Panc1 (cell line): ENCODE measurements at places on chromosomes 1 and 21. TPM values are rescaled to one million over a fixed set of nuclear protein-coding genes. Genes with fewer than 3 reads are reported as not detected.

- DNase-seq, result no peak
- H3K27ac ChIP-seq, result no peak overlapping the region
- H3K4me1 ChIP-seq, result peaks cover 26% of the 10 kb centered on the region
- no peaks in the 10 kb centered on the region for H3K27me3 ChIP-seq
- H3K4me3 ChIP-seq, result no peak overlapping the region
Observed at GRCh38 chr1:246613096-246613758, 47.0 kb downstream of the CNST start.

Gene KCNT2
- total RNA-seq, result 0.41 TPM

GRCh38 chr1:94535879-94536278 lies 5.7 kb downstream of the F3 start:
- no peak for DNase-seq
- H3K36me3 ChIP-seq, result no peaks in the 10 kb centered on the region
- H3K4me3 ChIP-seq, result no peak overlapping the region
- no peak overlapping the region for H3K27ac ChIP-seq

Gene MROH7
- not detected for total RNA-seq

DNA sequence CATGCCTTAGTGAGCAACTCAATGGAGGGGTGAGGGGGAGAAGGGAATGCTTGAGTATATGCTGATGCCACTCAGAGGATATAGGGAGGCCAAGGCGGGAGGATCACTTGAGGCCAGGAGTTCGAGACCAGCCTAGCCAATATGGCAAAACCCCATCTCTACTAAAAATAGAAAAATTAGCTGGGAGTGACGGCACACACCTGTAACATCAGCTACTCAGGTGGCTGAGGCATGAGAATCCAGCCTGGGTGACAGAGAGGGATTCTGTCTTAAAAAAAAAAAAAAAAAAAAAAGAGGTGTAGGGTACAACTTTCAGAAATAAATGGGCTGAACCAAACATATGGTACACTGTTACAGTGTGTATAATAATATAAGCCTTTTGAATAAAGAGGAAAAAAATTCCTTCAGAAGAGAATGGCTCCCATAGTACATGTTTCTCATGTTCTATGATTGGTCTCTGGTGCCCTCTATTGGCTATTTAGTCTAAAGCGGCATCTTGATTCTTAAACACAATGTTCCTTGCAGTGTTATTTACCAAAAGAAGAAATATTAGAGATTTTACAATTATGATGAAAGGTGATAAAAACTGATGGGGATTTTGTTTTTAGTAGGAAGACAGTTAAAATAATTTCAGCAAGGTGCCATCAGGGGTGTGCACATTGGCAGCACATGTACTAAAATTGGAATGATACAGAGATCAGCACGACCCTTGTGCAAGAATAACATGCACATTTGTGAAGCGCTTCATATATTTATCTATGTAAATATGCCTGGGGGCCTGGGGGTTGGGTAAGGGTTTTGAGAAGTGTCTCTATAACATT lies 109.8 kb downstream of the PATJ start:
- no peaks in the 10 kb centered on the region for H3K4me1 ChIP-seq
- no peaks in the 10 kb centered on the region for H3K27me3 ChIP-seq
- no peak for DNase-seq
- no peak overlapping the region for H3K4me3 ChIP-seq

Gene RBM11
- 0.15 TPM for total RNA-seq

DNA sequence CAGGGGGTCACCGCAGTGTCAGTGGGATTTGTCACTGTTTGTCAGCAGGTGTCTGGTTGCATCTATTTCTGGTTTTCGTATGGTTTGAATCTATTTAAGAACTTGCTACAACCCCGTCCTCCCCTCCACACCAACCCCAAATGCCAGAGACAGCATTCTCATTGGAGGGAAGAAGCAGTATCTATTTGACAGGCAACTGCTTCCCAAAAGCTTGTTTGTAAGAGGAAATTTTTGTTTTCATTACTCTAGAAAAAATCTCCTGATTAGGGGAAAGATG lies 54.4 kb downstream of the NR5A2 start:
- H3K27me3 ChIP-seq, result no peaks in the 10 kb centered on the region
- no peaks in the 10 kb centered on the region for H3K36me3 ChIP-seq
- peaks cover 23% of the 10 kb centered on the region for H3K4me1 ChIP-seq
- no peak for DNase-seq

DNA sequence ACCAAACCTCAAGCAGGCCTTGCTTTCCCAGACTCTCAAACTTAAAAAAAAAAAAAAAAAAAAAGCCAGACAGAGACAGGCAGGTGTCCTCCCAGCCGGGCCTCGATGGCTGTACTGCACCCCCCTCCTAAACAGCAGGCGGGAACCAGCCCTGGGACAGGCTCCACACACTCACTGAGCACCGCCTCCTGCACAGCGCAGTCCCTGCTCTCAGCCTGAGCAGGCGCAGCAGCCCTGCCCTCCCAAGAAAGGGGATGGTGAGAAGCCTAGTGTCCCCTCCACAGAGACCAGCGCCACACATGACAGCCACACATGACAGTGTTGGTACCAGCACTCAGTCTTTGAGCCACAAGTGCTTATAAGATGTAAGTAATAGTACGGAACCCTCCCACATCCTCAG lies 11.9 kb downstream of the MX2 start:
- H3K36me3 ChIP-seq, result no peaks in the 10 kb centered on the region
- no peaks in the 10 kb centered on the region for H3K27me3 ChIP-seq
- no peak for DNase-seq
- no peak overlapping the region for H3K27ac ChIP-seq
- H3K4me3 ChIP-seq, result no peak overlapping the region

Gene CELA2A
- 0.72 TPM for total RNA-seq

Gene SPATA1
- 5.0 TPM for total RNA-seq

Gene OR2T2
- not detected for total RNA-seq

- no peak overlapping the region for H3K4me3 ChIP-seq
- no peak overlapping the region for H3K27ac ChIP-seq
- DNase-seq, result no peak
Observed at GRCh38 chr1:153818876-153819275, 43.7 kb downstream of the SLC27A3 start.

DNA sequence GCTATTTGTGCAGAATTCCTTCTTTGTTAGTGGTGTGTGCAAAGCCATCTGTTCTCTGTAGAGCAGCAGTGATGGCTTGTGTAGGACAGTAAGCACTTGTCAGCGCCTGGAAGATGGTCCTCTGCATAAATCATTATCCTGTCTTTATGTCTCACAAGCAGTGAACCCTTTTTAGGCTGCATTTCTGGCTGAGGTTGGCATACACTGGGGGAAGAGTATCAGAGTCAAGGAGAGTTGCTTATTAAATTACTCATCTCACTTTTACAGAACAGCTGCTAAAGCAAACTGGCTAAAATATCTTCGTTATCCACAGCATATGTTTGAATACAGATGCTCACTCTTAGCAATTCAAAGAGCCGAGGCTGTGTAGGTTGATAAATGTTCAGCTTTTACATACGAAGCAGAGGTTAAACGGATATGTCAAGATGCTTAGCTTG lies 54.6 kb upstream of the NCAM2 start:
- H3K4me3 ChIP-seq, result no peak overlapping the region
- H3K4me1 ChIP-seq, result no peaks in the 10 kb centered on the region
- H3K27me3 ChIP-seq, result no peaks in the 10 kb centered on the region
- no peaks in the 10 kb centered on the region for H3K36me3 ChIP-seq

DNA sequence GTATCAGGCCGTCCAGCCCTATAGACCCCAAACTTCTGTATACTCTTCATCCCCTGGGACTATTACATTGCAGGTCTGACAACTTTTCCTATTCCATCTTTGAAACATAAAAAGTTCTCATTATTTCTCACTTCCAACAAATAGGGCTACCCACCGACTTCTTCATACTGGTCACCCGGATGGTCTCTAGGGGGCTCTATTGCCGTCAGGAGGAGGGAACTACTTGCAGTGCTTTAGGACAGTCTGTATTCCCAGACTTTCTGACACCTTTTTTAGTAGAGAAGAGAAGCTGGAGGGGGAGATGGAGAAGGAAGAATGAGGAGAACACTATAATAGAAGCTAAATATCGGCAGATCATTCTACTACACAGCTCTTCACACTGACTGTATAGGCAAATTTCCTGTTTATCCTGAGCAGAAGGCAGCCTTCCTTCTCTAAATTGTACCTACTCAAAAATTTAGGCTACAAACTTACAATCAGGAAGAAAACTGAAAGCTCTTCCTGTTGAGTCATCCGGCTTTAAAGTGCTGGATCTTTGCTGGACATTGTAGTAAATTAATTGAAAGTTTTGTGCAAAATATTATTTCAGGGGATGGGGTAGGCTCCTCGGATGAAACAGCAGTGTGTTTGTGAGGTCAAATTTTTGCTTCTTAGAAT lies 54.6 kb downstream of the CDC7 start:
- H3K36me3 ChIP-seq, result no peaks in the 10 kb centered on the region
- H3K27me3 ChIP-seq, result no peaks in the 10 kb centered on the region
- H3K27ac ChIP-seq, result no peak overlapping the region
- 0 out of 2 replicates have a peak, but pooled peaks cover 3% of the 10 kb centered on the region for H3K4me1 ChIP-seq

Gene SRGAP2
- total RNA-seq, result 75.0 TPM

GRCh38 chr1:247212012-247212411 lies 40.2 kb upstream of the ZNF124 start:
- DNase-seq, result no peak
- peaks cover 6% of the 10 kb centered on the region; the same call in 1 of the 2 replicates for H3K27me3 ChIP-seq
- H3K27ac ChIP-seq, result no peak overlapping the region
- H3K4me1 ChIP-seq, result peaks cover 18% of the 10 kb centered on the region

- H3K4me1 ChIP-seq, result peaks cover 28% of the 10 kb centered on the region
- H3K27me3 ChIP-seq, result no peaks in the 10 kb centered on the region
- no peak overlapping the region for H3K4me3 ChIP-seq
- H3K36me3 ChIP-seq, result no peaks in the 10 kb centered on the region
Observed at GRCh38 chr1:2241820-2242219, 13.7 kb downstream of the SKI start.

DNA sequence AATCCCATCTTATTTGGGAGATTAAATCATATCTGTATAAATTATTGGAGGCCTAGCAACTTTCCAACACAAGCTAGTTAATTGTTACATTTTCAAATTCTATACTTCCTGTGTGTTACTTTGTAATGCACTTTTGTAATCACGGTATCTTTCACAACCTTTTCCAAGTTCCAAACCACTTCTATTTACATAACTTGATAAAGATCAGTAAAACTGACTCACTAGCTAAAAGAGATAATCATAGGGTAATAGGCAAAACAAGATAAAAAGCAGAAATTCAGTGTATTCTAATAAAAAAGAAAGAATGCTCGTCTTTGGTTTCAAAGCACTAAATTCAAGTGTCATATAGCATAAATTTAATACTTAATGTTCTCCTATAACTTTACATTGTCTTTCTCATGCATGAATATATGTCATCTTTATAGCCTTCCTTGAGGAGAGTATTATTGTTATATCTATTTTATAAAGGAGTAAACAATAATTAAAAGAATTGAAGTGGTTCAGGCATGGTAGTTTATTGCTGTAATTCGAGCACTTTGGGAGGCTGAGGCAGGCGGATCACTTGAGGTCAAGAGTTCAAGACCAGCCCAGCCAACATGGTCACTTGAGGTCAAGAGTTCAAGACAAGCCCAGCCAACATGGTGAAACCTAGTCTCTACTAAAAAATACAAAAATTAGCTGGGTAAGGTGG lies 66.4 kb downstream of the RGS13 start:
- no peaks in the 10 kb centered on the region for H3K4me1 ChIP-seq
- no peaks in the 10 kb centered on the region for H3K36me3 ChIP-seq
- no peaks in the 10 kb centered on the region for H3K27me3 ChIP-seq
- DNase-seq, result no peak

DNA sequence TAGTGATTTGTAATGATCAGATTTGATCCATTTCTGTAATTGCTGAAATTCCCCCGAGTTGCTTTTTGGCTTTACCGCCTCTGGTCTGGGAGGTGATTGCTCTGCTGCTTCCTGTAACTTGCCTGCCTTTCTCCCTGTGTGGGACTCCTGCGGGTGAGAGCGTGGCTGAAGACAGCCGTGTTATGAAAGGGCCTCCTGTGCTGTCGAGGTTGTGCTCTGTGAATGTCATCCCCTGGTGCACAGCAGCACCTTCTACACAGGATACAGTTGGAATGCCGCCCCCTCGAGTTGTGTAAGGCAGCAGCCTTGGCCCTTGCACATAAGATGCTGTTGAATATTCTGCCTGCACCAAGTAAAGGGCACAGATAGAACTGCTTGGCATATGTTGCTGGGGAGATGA lies 5.9 kb downstream of the SOD1 start:
- peaks cover 25% of the 10 kb centered on the region for H3K36me3 ChIP-seq
- H3K4me1 ChIP-seq, result peaks cover 17% of the 10 kb centered on the region
- no peak for DNase-seq
- H3K4me3 ChIP-seq, result no peak overlapping the region

Gene RGS7
- total RNA-seq, result 0.10 TPM

Gene AMY1B
- not detected for total RNA-seq

GRCh38 chr1:162302306-162303003 lies 74.2 kb downstream of the SPATA46 start:
- H3K27ac ChIP-seq, result no peak overlapping the region
- H3K36me3 ChIP-seq, result no peaks in the 10 kb centered on the region
- H3K27me3 ChIP-seq, result no peaks in the 10 kb centered on the region
- no peak for DNase-seq
- H3K4me3 ChIP-seq, result no peak overlapping the region

DNA sequence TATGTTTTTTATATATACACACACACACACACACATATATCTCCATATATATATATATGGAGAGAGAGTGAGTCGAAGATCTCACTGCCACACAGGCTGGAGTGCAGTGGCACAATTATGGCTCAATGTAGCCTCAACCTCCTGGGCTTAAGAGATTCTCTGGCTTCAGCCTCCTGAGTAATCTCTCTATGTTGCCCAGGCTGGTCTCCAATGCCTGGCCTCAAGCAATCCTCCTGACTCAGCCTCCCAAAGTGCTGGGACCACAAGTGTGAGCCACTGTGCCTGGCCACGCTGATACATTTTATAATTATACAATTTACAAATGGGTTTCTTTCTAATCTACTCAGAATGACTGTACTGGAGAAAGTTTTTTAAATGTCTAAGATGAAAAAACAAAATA lies 664.2 kb downstream of the PTPRC start:
- no peaks in the 10 kb centered on the region for H3K27me3 ChIP-seq
- H3K4me1 ChIP-seq, result no peaks in the 10 kb centered on the region
- H3K36me3 ChIP-seq, result no peaks in the 10 kb centered on the region
- H3K4me3 ChIP-seq, result no peak overlapping the region
- no peak overlapping the region for H3K27ac ChIP-seq
- no peak for DNase-seq

DNA sequence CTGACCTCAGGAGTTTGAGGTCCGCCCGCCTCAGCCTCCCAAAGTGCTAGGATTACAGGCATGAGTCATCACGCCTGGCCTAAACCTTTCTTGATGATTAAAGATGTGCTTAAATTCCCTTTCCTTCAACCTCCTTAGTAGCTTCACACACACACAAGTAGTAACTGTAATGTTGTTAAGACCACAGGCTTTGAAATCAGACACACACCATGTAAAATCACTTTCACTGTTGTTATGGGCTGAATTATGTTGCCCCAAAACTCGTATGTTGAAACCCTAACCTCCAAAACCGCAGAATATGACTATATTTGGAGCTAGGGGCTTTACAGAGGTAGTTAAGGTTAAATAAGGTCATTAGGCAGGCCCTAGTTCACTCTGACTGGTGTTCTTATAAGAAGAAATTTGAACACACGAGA lies 180.2 kb downstream of the NR5A2 start:
- no peaks in the 10 kb centered on the region for H3K36me3 ChIP-seq
- no peak overlapping the region for H3K4me3 ChIP-seq
- no peak overlapping the region for H3K27ac ChIP-seq
- H3K27me3 ChIP-seq, result no peaks in the 10 kb centered on the region
- no peak for DNase-seq
- H3K4me1 ChIP-seq, result no peaks in the 10 kb centered on the region

GRCh38 chr1:171998711-171999110 lies 157.4 kb downstream of the DNM3 start:
- H3K27ac ChIP-seq, result 0 out of 2 replicates have a peak overlapping the region, but pooled peaks have one; percentile 26
- no peak for DNase-seq
- H3K4me3 ChIP-seq, result no peak overlapping the region
- no peaks in the 10 kb centered on the region for H3K36me3 ChIP-seq
- no peaks in the 10 kb centered on the region; the same call in 1 of the 2 replicates for H3K4me1 ChIP-seq
- no peaks in the 10 kb centered on the region for H3K27me3 ChIP-seq
